ENCODE measurements at places on chromosomes 1 and 21. TPM values are rescaled to one million over a fixed set of nuclear protein-coding genes. Genes with fewer than 3 reads are reported as not detected.

DNA sequence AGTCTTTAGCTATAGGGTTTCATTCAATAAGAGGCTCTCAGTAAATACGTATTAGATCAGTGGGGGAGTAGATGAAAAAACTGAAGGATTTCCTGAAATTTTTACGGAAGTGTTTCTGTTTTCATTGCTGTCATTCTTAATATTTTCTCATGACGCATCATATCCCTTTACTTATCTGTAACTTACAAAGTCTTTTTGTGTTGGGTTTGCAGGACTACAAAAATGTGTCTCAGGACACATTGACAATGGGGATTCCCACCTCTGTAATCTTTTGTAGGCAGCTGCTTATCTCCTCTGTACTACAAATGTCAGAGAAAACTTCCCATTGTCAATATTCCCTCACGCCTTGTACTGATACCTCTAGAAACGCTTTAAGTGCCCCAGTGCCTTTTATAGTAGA, 35.5 kb downstream of the CRP start:
- H3K36me3 ChIP-seq: no peaks in the 10 kb centered on the region

DNA sequence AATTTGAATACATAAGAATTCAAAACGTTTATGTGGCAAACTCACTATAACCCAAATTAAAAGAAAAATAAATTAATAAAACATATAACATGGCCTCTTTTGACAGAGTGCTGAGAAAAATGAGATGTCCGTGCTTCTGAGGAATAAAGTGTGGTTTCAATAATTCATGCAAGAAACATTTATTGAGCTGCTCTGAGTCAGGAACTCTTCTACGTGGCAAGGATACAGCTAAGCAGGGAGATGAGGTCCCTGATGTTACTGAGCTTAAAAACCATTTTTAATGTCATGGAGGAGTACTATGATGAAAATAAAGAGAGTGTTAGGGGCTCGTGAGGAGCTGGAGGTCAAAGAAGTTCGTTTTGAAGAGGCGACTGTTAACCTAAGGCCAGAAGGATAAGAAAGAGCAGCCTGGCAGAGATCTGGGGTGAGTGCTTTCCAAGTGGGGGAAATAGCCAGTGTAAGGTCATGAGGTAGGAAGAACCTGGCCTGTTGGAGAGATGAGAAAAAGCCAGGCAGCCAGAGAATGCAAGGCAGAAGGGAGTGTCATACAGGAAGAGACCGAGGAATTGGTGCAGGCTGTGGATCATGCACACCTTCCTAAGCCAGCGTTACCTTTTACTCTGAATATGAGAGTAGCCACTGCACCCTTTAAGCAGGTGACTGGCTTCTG, 182.2 kb upstream of the DUSP10 start:
- no peak overlapping the region for H3K4me3 ChIP-seq
- no peaks in the 10 kb centered on the region for H3K36me3 ChIP-seq
- H3K4me1 ChIP-seq: no peaks in the 10 kb centered on the region
- DNase-seq: no peak

- H3K36me3 ChIP-seq: no peaks in the 10 kb centered on the region
- no peak overlapping the region for H3K27ac ChIP-seq
- H3K27me3 ChIP-seq: no peaks in the 10 kb centered on the region
- H3K4me3 ChIP-seq: no peak overlapping the region
Measured at GRCh38 chr1:60636946-60637345, 445.4 kb upstream of the NFIA start.

- DNase-seq: no peak
- no peaks in the 10 kb centered on the region for H3K27me3 ChIP-seq
- H3K4me3 ChIP-seq: no peak overlapping the region
Measured at GRCh38 chr1:163258181-163258580, 55.5 kb upstream of the RGS5 start.

Gene BOLA1
- 59.0 TPM for total RNA-seq

All from tibial nerve (tissue), 4 donors.